ENCODE measurements at places on chromosomes 4 and X.

DNA sequence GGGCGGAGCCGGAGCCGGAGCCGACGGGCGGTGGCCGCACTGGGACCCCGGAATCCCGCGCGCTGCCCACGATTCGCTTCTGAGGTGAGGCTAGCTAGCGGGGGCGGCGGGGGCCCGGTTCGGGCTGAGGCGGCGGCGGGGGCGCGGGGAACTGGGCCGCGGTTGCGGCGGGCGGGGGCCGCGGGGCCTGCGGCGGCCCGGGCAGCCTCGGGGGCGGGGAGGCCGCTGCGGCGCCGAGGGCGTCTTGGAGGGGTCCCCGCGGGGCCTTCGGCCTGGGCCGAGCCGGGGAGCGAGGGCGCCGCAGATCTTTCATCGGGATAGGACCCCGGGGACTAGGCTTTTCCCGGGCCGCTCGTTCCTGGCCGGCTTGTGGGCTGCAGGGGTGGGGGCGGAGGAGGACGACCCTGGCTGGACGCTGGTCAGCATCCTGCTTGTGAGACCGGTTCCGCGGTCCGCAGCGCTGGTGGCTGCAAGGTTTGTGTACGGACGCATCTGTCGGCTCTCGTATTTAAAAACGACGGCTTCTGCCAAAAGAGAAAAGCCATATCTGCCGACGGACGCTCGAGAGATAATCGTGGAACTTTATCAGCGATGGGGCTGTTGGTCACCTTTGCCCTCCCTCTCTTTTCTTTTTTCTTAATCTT, 419 bp downstream of the ADD1 start:
- no peak for DNase-seq

DNA sequence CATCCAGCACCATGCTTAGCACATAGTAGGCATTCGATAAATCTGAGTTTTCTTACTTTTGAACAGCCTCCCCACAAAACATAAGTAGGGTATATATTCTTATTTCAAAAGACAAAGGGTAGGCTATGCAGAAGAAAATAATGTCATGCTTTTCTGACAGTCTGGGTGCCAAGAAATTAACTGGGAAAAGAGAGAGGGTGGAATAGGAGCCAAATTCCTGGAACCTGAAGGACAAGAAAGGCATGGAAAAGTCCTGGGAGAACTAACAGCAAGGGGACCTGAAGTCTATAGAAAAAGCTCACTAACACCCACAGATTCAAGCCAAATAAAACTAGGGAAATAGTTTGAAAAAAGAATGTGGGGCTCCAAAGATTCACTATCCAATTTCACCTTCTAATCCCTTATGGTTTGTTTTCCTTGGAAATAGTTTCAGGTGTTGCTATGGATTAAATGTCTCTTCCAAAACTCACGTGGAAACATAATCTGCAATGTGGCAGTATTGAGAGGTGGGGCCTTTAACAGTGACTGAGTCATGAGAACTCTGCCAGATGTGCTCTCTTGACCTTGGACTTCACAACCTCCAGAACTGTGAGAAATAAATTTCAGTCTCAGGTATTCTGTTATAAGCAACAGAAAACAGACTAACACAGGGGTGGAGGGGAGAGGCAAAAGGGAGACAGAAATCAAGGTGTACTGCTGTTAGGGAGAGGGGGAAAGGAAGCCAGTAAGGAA, 173.3 kb upstream of the ARHGEF9 start:
- no peak for DNase-seq

- no peak for DNase-seq
Observed at GRCh38 chr4:80321341-80321740, 14.2 kb upstream of the CFAP299 start.

- DNase-seq = no peak
Observed at GRCh38 chr4:186104890-186105646, 564 bp downstream of the FAM149A start.

DNA sequence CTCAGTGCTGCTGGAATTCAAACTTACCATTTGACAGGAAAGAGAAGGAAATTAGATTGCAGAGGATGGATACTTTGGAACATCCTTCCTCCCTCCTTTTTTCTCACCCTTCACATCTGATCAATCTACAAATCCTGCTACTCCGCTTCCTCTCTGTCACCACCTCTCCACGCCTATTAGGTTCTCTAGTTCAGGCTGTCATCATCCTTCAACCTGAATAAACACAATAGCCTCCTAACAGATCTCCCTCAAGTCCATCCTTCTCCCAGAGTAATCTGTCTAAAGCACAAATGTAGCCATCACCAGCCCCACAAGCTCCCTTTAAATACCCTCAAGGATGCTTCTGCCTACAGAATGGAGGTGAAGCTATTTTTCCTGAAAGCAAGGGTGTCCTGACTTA, 20.0 kb upstream of the SLAIN2 start:
- no peak for DNase-seq

- DNase-seq = no peak
Observed at GRCh38 chrX:154961947-154962346, 60.6 kb downstream of the F8 start.

Measured in central memory CD8-positive, alpha-beta T cell (primary cell).